ENCODE measurements at places on chromosomes 4 and X.
A peak's percentile ranks its signal among the peaks of the same experiment; 100 is the strongest.

DNA sequence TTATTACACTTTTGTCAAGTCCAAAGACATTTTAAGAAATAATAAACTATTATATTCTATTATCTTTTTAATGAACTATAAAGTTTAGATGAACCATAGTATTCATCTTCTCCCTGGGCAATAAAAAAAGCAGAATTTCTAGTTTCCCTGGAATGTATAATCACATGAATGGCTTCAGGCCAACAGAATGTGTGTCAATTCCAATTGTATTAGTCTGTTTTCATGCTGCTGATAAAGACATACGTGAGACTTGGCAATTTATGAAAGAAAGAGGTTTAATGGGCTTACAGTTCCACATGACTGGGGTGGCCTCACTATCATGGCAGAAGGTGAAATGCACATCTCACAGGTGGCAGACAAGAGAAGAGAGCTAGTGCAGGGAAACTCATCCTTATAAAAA lies 70.7 kb upstream of the ANXA10 start:
- DNase-seq = no peak

DNA sequence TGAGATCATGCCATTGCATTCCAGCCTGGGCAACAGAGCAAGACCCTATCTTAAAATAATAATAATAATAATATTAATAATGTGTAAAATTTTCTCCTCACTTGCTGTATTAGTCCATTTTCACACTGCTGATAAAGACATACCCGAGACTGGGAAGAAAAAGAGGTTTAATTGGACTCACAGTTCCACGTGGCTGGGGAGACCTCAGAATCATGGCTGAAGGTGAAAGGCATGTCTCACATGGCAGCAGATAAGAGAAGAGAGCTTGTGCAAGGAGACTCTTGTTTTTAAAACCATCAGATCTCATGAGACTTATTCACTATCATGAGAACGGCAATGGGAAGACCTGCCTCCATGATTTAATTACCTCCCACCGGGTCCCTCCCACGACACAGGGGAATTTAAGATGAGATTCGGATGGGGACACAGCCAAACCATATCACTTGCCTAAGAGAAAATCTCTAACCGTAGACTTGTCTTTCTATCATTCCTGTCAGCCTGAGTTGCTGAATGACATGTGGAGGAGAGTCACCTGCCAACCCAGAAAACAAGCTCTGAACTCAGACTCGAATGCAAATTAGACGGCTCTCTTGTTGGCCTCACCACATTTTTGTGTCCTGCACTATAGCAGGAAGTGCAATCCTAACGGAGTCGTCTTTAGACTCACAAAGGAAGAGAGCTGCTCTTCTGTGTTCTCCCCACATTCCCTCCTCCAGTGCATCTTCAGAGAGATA lies 51.9 kb upstream of the DCTD start:
- no peak for DNase-seq

DNA sequence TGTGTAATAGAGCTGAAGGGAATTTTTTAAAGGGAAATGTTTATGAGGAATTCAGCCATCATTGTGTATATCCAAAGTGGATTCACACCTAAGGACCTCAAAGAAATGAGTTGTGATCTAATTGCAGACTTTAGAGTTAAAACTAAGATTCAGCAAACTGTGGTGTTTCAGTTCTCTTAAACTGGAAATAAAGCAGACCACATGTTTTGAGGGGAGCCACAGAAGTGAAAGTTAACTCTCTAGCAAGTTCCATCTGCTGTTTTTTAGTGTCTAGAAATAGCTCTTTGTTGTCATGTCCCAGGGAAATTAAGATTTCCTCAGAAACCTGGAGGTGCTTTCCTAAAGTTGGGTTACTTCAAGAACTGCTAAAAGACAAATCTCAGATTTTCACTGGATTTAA lies 97.3 kb upstream of the DDX3X start:
- no peak for DNase-seq

GRCh38 chr4:40890764-40891163 lies 141.0 kb downstream of the NSUN7 start:
- DNase-seq = no peak

GRCh38 chr4:154004016-154004415 lies 215.1 kb upstream of the SFRP2 start:
- DNase-seq = no peak

DNA sequence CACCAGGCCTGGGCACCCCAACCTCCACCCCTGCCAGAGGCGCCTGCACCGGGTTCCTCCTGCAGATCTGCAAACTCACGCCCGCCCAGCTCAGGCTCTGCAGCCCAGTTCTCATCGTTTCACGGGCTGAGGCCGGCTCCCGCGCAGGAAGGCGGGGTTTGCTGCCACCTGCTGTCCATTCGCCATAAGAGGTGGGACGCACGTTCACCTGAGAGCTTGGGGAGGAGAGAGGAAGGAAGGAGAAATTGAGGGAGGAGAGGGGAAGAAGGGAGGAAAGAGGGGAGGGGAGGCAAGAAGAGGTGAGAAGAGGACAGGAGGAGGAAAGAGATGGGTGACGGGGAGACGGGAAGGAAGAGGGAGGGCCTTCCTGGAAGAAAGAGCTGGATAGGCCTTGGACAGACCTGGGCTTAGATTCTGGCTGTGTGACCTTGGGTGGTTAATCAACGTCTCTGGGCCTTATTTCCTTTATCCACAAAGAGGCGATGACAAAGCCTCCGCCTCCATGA lies 114.5 kb downstream of the ADRA2C start:
- DNase-seq = peak; percentile 6

DNA sequence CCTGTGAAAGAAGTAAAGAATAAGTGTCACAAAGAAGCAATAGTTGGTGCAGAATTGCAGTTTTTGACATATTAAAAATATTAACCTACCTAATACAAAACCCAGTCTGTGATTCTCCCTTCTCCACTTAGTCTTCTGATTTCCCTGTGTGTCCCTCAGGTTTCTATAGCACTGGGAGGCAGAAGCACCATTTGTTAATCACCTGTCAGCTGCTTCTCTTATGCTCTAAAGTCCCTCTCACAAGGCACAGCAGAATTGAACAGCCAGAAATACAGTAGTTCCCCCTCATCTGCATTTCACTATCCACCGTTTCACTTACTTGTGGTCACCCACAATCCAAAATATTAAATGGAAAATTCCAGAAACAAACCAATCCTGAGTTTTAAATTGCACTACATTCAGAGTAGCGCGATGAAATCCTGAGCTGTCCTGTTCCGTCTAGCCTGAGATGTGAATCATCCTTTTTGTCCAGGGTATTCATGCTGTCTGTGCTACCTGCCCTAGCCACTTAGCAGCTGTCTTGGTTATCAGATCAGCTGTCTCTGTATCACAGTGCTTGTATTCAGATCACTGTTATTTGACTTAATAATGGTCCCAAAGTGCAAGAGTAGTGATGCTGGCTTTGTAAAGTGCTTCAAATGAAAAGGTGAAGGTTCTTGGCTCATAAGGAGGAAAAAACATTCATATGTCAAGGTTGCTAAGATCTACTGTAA lies 984.1 kb upstream of the GRID2 start:
- no peak for DNase-seq

GRCh38 chrX:70432936-70433847 lies 10.1 kb downstream of the GDPD2 start:
- DNase-seq = no peak

- no peak for DNase-seq
Observed at GRCh38 chrX:115939636-115940160, 230.8 kb upstream of the AGTR2 start.

- DNase-seq = no peak
Observed at GRCh38 chr4:108941904-108942430, 179.1 kb upstream of the ETNPPL start.

- no peak for DNase-seq
Observed at GRCh38 chr4:624705-625590, at the start of gene PDE6B. Gene PDE6B, plus strand, starts transcription at chr4:625573. Its CDS starts 54 bp downstream, at chr4:625627.

DNA sequence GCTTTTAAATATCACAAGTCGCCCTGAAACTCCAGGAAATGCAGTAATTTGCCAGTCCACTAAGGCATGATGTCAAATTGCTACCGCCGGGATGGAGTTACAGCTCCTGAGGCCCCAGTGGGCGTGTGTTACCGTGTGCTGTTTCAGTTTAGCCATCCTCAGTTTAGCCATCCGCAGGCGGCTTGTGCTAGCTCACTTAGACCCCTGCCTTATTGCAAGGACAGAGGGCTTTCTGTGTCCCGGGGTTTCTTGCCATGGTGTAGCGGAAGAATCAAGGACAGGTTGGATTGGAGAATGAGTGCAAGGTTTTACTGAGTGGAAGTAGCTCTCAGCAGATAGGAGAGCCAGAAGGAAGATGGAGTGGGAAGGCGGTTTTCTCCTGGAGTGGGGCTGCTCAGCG lies 33.8 kb upstream of the LRBA start:
- DNase-seq = no peak

- no peak for DNase-seq
Observed at GRCh38 chrX:29662101-29662500, 553.3 kb upstream of the MAGEB2 start.

GRCh38 chrX:23694606-23695005 lies 27.3 kb downstream of the PRDX4 start:
- DNase-seq = no peak

DNA sequence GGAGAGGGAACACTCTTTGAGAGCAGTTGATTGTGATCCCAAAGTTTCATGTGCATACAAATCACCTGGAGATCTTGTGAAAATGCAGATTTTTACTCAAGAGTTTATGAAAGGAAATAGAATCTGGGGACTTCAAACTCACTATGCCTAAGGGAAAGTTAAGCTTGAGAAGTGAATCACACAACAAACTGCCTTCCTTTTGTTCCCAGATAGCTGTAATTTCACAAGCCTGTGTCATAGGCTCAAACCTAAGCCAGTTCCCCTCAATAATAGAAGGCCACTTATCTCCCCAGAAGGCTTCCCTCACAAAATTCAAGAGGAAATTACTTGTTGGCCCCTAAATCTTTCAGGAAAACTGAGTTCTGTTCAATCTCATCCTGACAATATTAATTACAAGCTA lies 132.8 kb upstream of the MAGEB16 start:
- DNase-seq = no peak

DNA sequence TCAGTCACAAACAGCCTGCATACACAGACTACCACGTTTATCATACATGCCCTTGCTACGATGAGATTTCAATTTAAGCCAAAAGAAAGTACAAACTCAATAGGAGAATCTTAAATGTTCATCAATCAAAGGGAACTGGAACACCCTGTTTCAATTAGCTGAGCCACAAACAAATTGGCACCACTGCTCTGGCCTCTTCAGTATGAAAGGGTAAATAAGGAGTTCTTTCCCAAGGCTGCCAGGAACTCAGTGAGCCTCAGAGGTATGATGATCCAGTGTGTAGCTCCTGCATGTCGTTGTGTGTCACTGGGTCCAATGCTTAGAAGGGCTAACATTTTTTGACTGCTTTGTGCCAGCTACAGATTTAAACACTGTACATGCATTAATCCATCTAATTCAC lies 5.4 kb downstream of the RNF150 start:
- no peak for DNase-seq

DNA sequence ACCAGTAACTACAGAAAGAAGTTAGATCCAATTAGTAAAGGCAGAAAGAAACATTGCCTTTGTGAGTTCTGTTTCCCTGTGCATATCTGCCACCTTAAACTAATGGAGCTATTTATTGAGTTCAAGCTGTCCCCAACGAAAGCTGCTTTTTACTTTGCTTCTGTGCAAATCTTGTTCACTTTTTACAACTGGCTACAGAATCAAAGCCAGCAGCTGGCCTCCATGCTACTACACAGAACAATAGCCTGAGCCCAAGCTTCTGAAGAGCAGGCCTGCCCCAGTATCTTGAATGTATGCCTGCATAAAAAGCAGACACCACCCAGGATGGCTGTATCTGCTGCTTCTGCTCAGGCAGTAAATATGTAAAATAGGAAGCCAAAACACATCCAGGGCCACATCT lies 28.1 kb downstream of the ANK2 start:
- DNase-seq = no peak

GRCh38 chr4:39881789-39882188 lies 95.9 kb downstream of the PDS5A start:
- DNase-seq = no peak

- no peak for DNase-seq
Observed at GRCh38 chrX:21738210-21738949, 19.5 kb downstream of the SMPX start.

GRCh38 chr4:54543088-54543795 lies 114.5 kb upstream of the KIT start:
- DNase-seq = no peak

DNA sequence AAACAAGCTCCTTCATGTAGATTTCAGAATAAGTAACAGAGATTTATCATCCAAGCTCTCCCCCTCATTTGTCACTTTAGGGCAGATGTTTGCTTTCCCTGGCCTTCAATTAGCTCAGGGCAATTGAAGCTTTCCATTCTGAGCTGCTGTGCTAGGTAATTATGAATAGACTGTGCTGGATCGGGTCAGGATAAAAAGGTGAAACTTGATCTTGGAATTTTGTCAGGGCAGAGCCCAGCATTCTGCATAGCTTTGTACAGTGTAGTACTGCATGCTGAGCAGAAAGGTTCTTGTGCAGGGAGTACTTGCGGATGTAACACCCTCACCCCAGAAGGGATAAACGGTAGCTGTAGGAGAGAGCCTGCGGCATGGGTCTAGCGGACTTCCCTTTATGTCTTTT lies 64.0 kb upstream of the CLDN34 start:
- no peak for DNase-seq

- DNase-seq = no peak
Observed at GRCh38 chr4:6892190-6892908, 17.3 kb upstream of the TBC1D14 start.

DNA sequence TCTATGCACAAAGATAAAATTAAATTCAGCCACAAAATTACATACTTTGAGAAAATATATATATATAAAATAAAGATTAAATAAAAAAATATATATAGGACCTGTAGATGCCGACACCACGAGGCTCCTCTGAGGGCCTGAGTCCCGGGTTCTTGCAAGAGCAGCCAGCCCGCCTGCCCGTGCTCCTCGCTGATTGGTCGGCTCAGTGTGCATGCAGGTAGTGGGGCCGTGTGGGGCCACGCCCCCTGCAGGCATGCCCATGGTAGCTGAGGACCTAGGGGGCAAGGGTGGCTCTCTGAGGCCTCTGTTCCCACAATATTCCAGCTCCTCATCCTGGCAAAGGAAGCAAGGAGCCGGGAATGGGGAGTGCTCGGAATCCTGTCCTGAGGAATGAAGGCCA lies 80.5 kb upstream of the AMELX start:
- no peak for DNase-seq

- no peak for DNase-seq
Observed at GRCh38 chrX:38110231-38110630, 103.9 kb downstream of the SYTL5 start.

GRCh38 chr4:104818579-104818978 lies 323.9 kb upstream of the CXXC4 start:
- no peak for DNase-seq

DNA sequence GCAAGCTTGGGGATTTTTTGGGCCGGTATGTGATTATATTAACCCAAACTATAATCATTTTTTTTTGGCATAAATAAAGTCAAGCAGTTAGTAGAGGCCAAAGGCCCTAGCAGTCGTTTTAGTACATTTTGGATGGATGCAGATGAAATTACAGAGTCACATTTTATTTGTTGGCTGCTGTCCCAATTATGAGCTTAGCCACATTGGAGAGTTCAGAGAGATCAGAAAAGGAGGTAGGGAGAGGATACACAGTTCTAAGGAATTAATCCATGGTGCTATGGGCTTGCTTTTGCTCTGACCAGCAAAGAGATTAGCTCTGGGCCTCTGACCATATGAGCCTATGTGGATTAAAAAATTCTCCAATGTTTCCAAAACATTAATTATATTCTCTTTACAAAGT lies 395.1 kb downstream of the RAPGEF2 start:
- no peak for DNase-seq

Measured in stimulated activated CD4-positive, alpha-beta T cell treated with anti-CD3 and anti-CD28 coated beads, TNF-alpha, amount 100 ng/mL, for 1 hour (primary cell).